G401 (cell line): ENCODE measurements at places on chromosomes 2 and 18.

- DNase-seq: peak; percentile 13
Measured at GRCh38 chr18:49898421-49898820, 85.1 kb upstream of the ACAA2 start.

DNA sequence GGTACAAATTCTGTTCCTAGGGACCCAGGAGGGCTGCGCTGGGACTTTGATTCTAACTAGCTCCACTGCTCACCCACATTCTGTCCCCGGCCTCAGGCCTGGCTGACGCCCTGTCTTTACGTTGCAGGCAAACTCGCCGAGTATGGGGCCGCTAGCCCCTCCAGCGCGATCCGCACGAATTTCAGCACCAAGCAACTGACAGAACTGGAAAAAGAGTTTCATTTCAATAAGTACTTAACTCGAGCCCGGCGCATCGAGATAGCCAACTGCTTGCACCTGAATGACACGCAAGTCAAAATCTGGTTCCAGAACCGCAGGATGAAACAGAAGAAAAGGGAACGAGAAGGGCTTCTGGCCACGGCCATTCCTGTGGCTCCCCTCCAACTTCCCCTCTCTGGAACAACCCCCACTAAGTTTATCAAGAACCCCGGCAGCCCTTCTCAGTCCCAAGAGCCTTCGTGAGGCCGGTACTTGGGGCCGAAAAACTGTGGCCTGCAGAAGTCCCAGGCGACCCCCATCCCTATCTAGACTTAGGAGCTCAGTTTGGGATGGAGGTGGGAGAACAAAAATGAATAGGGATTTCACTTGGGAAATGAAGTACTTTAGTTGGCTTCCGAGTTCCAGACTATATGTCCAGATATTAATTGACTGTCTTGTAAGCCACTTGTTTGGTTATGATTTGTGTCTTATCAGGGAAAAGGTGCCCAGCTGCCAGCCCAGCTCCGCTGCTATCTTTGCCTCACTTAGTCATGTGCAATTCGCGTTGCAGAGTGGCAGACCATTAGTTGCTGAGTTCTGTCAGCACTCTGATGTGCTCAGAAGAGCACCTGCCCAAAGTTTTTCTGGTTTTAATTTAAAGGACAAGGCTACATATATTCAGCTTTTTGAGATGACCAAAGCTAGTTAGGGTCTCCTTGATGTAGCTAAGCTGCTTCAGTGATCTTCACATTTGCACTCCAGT, 1.5 kb downstream of the HOXD1 start:
- DNase-seq: no peak

DNA sequence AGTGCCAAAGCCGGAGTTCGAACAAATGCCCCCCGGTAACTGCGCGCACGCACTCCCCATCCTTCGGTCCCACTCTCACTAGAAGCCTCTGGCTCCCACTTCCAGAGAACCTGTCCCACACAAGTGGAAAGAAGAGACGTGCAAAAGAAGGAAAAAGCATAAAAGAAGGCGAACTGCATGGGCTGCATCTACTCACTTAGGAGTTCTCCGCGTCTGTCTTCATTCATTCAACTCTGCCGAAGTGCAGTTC, 312 bp downstream of the NR4A2 start:
- no peak for DNase-seq

GRCh38 chr18:62777814-62778213, 62.5 kb downstream of the PHLPP1 start:
- DNase-seq: no peak

- no peak for DNase-seq
Measured at GRCh38 chr2:133434959-133435668, 133.1 kb downstream of the NCKAP5 start.
